ENCODE measurements at places on chromosomes 4 and X.
A peak's percentile ranks its signal among the peaks of the same experiment; 100 is the strongest.

DNA sequence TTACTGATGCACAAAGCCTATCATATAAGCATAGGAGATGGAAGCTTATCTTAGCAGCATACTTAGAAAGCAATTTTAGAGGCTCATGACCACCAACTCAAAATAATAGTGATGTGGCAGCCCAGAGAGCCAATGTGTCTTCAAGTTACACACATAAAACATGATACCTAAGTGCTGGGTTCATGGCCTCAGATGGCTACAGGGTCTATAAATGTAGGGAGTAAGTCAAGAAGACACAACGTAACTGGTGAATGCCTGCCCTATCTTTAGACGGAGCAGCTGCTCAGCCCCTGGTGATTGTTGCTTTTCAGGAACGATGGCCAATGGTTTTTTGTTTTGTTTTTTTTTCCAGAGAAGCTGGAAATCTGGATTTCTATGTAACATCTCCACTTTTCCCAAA, 42.8 kb downstream of the RNF150 start:
- DNase-seq = no peak

- no peak for DNase-seq
These were observed 53.1 kb upstream of the BEND4 start for GRCh38 chr4:42205541-42205940.

DNA sequence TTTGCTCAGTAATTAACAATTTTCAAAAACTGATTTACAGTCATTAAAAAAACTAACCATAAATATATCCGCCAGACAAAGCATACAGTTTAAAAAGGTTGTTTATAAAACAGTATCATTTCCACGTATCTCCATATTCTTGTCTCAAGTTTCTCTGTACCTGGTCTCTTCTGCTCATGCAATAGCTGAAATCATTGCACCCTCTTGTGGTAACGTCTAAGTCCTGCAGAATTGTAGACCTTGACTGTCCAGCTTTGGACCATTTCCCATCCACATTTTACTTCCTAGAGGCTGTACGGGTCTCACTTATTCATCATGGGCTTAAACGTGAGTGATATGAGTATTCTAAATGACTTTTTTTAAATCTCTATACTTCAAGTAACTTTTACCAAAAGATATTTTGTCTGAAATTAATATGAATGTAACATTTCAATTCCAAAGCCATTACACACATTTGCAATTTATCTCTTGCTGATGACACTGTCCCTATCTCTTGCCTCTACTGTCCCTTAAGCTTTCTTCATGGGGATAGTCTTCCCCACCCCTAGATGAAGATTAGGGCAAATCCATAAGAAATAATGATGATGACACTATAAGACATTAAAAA, 118.5 kb downstream of the BTC start:
- DNase-seq = peak; percentile 39

- no peak for DNase-seq
These were observed 57.3 kb upstream of the SLIT2 start for GRCh38 chr4:20194123-20195013.

DNA sequence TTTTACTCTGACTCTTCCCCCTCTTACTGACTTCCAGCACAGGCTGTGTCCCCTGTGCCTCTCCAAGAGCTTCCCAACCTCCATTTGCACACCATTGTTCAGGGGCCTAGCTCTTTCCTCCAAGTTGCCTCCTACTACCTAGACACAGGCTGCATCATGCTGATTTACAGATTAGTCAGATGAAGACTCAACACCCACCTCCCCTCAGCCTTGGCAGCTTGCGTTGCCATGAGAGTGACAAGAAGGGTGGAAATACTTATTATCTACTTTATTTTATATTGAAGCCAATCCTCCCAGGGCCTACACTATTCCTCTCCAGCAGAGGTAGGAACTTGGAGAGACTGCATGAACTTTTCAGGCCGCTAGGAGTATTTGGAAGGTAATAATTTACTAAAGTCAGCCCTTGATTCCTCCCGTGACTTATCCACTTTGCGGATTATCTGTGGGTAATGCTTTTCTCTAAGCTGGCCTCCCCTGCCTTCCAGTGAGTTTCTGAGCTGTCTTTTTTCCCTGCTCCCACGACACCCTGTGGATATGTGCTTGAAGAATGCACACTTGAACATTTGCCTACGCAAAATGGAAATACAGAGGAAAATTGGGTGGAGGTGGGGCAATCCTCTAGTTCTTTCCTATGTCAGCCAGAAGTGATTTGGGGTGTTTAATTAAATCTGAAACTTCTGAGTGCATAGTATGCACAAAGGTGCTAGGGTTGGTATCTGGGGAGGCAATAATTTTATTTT, 74.1 kb upstream of the TMEM164 start:
- no peak for DNase-seq

DNA sequence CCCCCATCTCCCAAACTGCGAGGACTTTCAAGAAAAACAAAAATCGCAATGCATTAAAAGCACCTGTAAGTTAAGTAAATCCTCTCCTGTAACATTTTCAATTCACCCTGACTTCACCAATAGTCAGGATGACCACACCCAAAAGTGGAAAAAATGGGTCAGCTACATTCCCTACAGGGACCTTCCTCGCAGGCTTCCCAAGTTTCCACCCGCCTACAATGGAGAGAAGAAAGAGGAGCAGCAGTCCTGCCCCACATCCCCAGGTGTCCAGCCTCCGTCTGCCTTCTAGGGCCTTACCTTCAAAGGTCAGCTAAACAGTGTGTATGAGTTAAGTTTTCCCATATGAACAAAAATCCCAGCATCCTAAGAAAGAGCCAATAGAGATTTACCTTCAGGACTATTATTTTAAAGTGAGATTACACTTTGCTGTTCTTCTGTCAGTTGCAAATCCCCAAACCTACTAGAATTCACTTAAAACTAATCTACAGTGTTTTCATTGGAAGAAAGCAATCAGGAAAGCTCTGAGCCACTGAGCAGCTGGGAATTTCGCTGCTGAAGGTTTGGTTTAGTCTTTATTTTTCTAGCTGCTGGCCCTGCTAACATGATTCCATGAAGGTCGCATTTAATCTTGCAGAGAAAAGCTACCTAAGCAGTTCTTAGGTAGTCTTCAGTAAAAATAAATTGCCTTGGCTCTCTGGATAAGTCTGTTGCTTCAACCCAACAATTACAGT, 12.5 kb downstream of the IRF2 start:
- no peak for DNase-seq

DNA sequence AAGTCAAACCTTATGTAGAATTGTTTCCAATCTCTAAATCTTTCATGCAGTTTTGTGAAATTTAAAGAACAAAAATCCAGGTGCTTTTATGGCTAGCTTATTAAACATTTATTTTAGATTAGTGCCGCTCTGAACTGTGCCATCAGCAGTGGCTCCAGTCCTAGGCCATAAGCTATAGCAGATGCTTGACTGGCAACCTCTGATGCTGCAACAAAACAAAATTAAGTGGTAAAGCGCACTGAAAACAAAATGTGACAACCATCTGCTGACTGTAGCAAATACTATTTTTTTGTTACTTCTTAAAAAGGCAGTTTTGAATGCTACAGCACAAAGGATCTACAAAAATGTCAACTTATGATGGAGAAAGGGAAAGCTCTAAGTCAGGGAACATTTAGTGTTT, 237.4 kb downstream of the DCLK2 start:
- no peak for DNase-seq

DNA sequence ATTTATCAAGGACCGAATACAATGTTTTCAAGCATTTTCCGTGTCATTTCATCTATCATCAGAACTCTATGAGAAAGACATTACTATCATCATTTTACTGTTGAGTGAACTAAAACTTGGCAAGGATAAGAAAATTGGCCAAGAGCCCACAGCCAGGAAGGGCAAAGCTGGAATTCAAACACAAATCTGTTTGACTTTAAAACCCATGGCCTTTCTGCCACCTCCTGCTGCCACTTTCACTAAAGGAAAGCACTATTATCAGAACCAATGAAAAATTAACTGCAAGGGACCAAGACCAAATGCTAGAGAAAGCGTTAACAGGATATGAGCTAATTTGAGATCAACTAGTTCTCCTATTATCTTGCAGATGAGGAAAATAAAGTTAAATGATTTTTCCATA, 2759.2 kb downstream of the ARAP2 start:
- no peak for DNase-seq

DNA sequence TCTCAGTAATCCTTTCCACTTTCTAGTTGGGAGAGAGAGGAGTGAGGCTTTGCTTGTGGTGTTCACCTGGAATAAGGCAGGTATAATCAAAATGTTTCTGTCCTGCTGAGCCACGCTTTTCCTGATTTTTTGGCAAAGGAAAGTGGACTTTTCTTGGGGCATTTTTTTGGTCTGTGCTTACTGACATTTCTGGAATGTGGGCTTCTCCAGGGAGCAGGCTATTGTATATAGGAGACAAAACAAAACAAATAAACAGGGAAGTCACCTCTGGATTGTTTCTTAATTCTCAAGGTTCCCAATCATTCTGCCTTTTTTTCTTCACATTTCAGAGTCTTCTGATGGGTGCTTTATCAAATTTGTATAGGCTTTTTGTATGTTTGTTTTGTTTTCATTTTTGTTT, 25.7 kb upstream of the RP2 start:
- DNase-seq = no peak

- no peak for DNase-seq
These were observed 60.4 kb upstream of the MTM1 start for GRCh38 chrX:150508018-150508417.

GRCh38 chrX:71250841-71251240, 3.1 kb downstream of the ZMYM3 start:
- DNase-seq = no peak

DNA sequence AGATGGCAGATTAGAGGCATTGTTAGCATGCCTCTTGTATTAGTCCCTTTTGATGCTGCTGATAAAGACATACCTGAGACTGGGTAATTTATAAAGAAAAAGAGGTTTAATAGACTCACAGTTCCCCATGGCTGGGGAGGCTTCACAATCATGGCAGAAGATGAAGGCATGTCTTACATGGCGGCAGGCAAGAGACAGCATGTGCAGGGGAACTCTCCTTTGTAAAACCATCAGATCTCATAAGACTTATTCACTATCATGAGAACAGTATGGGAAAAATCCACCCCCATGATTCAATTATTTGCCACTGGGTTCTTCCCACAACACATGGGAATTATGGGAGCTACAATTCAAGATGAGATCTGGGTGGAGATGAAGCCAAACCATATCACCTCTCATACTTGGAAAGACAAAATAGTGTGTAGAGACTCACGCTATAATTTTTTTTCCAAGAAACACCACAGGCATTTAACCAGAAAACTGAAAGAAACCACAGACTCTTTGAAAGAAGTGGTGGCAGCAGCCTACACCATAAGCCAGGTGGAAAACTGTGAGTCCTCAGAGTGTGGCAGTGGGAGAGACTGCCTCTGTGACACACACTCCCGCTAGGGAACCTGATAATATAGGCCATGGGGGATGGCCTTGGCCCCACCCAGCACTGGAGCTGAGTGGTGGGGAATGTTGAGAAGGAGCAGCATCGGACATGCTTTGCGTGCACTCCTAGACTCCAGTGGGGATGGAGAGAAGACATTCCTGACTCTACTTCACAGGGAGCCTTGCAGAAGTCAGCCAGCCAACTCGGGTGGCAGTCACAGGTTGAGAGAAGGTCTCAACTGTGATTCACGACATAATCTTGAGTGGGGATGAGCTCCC, 51.5 kb downstream of the SLC2A9 start:
- DNase-seq = no peak

GRCh38 chr4:140049024-140049848, 104.7 kb downstream of the MAML3 start:
- no peak for DNase-seq

DNA sequence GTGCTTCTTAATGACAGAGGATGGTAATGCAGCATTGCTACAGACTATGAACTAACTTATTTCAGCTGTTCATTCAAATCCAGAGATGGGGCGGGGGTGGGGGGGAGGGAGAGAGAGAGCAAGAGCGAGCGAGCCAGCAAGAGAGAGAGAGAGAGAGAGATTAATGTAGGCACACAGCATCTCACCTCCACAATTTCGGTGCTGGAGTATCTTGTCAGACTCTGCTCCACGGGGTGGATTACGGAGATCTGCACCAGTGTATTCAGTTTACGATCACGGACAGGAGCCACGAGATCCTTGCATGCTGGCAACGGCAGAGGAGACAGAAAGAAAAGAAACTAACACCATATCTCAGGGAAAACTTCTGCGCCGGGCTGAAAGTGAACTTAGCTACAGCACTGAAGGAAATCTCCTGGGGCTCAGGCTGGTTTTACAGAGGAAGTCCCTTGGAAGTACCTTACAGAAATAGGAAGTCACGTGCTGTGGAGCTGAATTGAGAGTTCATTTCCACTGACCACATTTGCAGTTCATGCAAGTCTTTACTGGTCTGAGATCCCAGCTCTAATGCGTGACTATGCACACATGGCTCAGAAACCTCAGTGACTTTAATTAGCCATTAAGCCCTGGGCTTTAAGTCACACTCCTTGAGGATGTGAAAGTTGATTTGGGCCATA, 440.9 kb downstream of the INPP4B start:
- no peak for DNase-seq

GRCh38 chr4:164027805-164028204, 533.3 kb downstream of the TMA16 start:
- no peak for DNase-seq

DNA sequence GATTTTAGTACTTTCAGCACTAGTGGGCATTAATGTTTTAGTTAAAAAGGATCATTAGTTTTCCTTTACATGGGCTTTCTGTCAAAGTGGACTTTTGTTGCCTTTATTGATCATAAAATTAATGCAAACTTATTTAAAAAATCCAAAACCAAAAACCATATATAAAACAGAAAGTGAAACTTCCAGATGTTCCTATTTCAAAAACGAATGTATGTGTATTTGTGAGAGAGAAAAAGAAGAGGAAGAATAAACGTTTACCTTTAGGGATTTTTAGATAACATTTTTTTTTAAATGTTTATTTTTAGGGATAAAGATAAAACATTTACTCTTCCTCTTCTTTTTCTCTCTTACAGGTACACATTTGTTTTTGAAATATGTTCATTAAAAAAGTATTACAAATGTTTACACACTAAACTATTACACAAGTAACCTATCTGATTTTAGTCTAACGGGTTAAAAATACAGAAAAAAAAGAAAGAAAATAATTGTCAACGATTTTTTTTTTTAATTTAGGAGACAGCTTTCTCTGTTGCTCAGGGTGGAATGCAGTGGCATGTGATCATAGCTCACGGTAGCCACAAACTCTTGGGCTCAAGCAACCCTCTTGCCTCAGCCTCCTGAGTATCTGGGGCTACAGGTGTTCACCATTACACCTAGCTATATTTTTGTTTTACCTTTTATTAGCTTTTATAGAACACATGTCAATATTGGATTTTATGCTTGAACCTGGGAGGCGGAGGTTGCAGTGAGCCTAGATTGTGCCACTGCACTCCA, 16.8 kb upstream of the COX18 start:
- no peak for DNase-seq

GRCh38 chr4:82984459-82984858, 26.2 kb downstream of the LIN54 start:
- peak; percentile 28 for DNase-seq

GRCh38 chr4:83605744-83606172, 69.8 kb downstream of the GPAT3 start:
- DNase-seq = no peak

GRCh38 chr4:164023214-164023613, 528.7 kb downstream of the TMA16 start:
- DNase-seq = no peak
